ENCODE measurements at places on chromosomes 12 and 14. TPM values are rescaled to one million over a fixed set of nuclear protein-coding genes. Genes with fewer than 3 reads are reported as not detected.

- H3K27me3 ChIP-seq = no peaks in the 10 kb centered on the region
- DNase-seq = no peak
- H3K4me3 ChIP-seq = no peak overlapping the region
- peak overlapping the region; percentile 39 for H3K27ac ChIP-seq
Observed at GRCh38 chr12:27610374-27610773, 85.9 kb upstream of the REP15 start.

GRCh38 chr14:73786636-73787485, 64.8 kb upstream of the PTGR2 start:
- H3K4me1 ChIP-seq = peaks cover 42% of the 10 kb centered on the region
- H3K27ac ChIP-seq = peak overlapping the region; percentile 100
- no peaks in the 10 kb centered on the region for H3K27me3 ChIP-seq

GRCh38 chr12:4307593-4308333, 13.2 kb upstream of the TIGAR start:
- no peak overlapping the region for H3K4me3 ChIP-seq
- no peaks in the 10 kb centered on the region for H3K4me1 ChIP-seq
- peak; percentile 68 for DNase-seq
- peak overlapping the region; percentile 62 for H3K27ac ChIP-seq

- no peaks in the 10 kb centered on the region for H3K4me1 ChIP-seq
- H3K4me3 ChIP-seq = no peak overlapping the region
- DNase-seq = no peak
Observed at GRCh38 chr12:123487428-123487827, 29.5 kb downstream of the SNRNP35 start.

DNA sequence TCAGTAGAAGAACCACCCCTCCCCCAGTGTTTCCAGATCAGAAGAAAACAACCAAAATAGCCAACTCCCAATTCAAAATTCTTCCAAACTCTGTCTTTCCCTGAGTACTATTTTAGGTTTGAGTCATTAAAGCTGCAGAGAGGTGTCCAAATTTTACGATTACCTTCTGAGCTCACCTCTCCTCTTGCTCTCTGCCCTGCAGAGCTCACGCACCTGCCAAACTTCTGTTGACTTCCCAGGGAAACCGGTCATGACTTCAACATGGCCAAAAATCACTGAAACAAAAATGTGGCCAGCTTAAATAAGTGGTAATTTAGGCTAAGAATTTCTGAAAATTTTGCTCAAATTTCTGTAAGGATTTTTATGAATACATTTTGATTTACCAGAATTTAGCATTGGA, 70.9 kb upstream of the OTX2 start:
- DNase-seq = no peak
- H3K27me3 ChIP-seq = no peaks in the 10 kb centered on the region
- H3K27ac ChIP-seq = no peak overlapping the region

GRCh38 chr12:100356644-100357223, at the start of gene SLC17A8:
Gene SLC17A8 (plus strand): TSS chr12:100357074. CDS start chr12:100357392, 318 bp downstream.
- H3K4me1 ChIP-seq = no peaks in the 10 kb centered on the region
- no peaks in the 10 kb centered on the region for H3K27me3 ChIP-seq
- no peak for DNase-seq

Gene GDF11
- total RNA-seq = 7.9 TPM

GRCh38 chr12:101826766-101827368, 3.9 kb downstream of the GNPTAB start:
- no peak overlapping the region for H3K4me3 ChIP-seq
- H3K4me1 ChIP-seq = no peaks in the 10 kb centered on the region
- no peak for DNase-seq
- no peaks in the 10 kb centered on the region for H3K36me3 ChIP-seq

Measured in uterus (tissue), 4 donors.